ENCODE measurements at places on chromosomes 3 and 15.

DNA sequence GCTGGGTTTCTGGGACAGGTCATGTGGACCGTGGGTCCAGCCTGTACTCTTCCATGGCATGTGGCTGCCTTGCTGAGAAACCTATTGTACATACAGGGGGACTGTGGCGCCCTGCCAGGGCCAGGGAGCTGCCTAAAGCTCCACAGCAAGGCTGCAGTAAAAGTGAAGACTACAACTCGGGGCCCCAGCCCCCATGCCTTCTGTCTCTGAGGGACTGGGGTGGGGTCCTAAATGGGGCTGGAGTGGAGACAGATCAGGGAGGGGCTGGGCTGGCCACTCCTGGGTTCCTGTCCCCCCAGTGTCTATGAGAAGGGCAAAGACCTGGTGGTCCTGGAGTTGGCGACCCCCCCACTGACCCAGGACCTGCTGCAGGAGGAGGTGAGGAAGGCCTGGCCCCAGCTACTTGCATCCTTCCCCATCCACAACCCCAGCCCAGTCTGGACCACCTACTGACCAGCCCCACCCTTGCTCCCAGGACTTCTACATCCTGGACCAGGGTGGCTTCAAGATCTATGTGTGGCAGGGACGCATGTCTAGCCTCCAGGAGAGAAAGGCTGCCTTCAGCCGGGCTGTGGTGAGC lies 7.3 kb downstream of the VILL start:
- DNase-seq: no peak

- no peak for DNase-seq
Measured at GRCh38 chr3:33798113-33798417, 365 bp upstream of the PDCD6IP start.

GRCh38 chr3:31993843-31994242 lies 12.3 kb downstream of the ZNF860 start:
- DNase-seq: no peak

DNA sequence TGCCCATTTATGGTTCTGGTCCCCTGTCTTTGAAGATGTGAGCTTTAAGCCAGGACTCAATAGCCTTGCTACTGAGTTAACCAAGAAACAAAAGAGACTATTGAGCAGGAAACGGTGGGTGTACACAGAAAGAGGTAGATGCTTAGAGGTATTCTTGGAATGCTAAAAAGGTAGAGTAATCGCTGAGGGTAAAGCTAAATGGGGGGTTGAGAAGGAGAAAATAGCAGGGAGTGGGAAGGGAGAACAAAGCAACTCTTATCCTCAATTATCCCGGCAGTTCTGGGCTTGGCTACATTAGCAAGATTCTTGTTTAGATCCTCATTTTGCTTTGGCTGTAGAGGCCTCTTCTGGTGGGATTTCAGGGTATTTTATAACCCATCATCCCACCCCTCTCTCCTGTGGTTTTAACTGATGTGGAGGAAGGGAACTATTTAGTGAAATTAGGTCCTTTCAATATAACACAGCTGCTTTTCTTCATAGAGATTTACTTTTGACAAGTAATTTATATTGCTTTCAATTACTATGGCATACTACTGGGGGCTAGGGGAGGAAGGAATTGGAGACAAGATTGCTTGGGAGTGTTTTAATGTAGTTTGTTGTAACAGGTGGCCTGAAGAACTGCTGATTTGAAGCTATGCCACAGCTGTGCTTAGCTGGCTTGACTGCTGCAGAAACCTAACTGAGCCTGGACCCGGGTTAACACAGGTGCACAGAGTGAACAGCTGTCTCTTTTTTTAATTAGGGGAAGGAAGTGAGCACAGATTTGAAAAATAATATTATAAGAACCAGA lies 234.3 kb upstream of the CCDC54 start:
- DNase-seq: no peak

- DNase-seq: no peak
Measured at GRCh38 chr3:15513810-15514662, 7.5 kb downstream of the COLQ start.

DNA sequence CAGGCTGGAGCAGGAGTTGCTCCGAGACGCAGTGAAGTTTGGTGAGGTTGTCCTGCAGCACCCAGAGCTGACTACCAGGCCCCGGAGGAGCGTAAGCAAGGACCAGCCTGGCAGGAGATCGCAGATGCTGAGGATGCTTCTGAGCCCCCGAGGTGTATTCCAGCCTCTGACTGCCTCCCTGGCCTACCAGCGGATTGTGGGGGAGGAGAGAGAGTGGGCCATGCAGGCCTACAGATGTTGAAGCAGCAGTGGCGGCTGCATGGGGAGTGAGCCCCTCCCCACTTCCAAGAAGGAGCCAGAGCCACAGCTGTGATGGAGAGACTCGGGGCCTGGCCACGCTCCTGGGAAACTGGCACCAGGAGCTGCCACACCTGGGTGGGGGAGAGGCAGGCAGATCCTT lies 302.5 kb upstream of the PROK2 start:
- DNase-seq: no peak

DNA sequence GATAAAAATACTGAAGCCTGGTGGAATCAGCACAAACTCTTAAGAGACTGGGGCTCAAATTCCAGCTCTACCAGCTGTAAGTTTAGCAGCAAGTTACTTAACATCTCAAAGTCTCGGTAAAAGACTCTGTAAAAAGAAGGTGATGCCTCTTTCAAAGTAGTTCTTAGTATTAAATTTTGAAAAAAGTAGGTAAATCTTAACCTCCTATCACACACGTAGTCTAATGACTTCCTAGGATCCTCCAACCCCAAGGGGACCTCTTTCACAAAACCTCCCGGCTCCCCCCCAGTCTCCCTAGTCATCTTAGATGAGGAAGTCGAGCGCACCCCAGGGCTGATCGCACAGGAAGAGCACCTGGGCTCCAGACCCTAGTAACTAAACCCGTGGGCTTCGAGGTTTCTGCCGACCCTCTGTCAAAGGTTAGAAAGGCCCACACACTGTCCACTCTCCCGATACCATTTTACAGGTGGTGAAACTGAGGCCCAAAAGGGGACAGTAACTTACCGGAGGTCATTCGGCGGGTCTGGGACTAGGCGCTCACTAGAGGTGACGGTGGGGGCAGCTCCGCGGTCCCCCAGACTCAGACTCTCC lies 427 bp downstream of the MBD4 start:
- DNase-seq: no peak

DNA sequence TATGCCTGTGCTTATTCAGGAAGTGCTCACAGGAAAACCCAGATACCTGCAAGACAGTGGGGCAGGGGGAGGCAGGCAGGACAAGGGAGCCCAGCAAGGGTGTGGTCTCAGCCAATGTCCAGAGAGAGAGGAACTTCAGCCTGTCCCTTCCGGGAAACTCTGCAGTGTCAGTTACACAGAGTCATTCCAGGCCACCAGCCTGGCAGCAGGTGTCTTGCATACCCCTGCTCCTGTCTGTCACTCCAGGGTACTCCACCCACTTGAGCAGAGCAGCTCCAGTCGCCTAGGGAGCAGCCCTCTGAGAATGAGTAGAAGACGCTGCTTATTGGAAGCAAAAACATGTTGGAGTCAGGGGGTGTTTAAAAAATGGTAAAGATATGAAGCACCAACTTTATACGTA lies 431.2 kb upstream of the RGMA start:
- DNase-seq: no peak

DNA sequence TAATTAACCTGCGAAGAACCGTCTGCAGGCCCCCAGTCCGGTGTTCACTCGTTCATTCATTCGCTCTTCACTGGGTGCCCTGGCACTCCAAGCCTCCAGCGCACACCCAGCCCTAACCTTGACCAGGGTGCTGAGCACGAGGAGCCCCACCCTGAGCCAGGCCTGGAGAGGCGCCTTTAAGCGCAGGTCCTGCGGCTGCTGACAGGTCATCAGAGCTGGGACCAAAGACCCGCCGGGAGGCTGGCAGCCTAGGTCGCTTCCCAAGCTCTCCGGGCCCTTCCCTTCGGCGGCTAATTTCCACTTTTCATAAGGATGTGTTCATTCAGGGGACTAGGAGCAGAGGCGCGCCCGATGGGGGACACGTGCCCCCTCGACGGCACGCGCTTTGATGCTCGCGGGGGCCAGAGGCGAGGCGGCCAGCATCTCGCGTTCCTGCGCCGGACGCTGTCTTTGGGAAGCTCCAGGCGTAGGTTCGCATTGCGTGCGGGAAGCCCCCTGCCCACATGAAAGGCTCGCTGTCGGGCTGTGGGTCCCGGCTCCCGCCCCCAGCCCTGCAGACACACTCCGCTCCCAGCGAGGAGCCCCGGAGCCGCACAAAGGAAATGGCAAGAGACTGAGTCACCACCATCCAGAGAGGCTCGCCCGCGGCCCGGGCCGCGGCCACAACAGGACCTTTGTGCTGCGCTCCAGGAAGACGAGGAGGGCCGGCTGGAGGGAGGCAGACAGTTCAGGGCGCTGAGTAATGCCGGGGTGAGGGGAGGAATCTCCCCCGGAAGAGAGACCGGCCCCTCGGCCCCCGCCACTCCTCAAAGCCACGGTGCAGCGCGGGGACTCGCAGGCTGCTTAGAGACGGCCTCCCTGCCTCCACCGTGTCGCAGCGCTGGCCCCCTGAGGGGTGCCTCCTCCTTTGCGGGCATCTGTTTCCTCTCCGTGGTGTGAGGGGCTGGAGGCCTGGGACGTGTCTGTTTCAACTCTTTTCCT lies 266.4 kb upstream of the HES1 start:
- peak; percentile 68 for DNase-seq

- no peak for DNase-seq
Measured at GRCh38 chr3:195904368-195904767, 4.0 kb downstream of the TNK2 start.

DNA sequence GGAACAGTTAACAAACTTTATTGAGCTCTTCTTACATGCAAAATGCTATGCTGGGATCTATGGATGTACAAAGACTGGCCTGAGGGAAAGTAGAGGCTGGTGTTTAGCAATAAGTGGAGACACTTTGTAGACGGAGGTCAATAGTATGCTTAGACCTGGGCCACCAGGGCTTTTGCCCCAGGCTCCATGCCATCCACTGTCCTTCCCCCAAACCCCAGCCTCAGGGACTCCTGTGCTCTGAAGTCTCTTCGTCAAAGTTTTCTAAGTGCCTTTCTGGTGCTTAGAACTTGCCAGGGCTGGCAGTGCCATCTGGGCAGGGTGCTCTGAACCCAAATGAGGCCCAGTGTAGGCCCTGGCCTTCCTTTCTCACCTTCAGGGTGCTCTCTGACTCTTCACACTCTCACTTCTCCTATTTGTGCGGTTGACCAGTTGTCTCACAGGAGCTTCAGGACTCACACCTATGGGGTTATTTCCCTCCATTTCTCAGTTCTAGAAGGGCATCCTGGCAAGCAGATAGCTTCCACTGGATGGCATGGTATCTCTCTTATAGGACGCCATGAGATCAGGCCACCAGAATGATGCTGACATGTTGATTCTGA lies 21.8 kb upstream of the KCNAB1 start:
- DNase-seq: no peak

DNA sequence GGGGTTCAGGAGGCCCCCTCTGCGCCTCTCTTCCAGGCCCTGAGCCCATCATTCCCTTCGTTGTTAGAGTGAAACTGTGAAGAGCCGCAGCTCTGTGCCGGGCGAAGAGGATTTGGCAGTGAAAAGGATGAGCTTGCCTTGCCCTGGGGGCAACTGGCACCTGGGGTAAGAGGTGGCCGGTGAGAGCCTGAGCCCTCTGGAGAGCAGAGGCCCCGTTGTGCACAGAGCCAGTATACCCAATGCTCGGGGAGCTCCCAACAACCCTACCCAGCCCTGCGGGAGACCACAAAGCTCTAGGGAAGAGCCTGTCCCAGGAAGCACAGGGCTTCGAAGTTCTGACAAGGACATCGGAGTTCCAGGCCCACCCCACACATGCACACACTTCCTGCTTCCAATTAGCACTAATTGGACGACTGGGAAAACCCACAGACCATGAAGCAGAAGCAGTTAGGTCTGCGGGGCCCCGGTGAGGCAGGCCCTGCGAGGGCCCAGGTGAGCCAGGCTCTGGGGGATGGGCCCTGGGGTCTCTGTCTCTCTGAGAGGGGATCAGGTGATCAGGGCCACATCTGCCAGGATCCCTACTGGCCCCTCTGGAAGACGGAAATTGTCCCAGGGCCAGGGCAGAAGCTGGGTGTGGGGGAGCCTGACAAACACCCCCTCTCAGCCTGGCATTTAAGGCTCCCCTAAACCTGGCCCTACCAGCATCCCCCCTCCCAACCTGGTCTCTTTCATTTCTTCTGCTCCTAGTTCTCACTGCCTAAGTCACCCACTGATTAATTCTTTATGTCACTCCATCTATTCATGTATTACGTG lies 27.9 kb upstream of the SFMBT1 start:
- no peak for DNase-seq

GRCh38 chr3:127387119-127387518 lies 99.3 kb upstream of the PRR20G start:
- DNase-seq: no peak

DNA sequence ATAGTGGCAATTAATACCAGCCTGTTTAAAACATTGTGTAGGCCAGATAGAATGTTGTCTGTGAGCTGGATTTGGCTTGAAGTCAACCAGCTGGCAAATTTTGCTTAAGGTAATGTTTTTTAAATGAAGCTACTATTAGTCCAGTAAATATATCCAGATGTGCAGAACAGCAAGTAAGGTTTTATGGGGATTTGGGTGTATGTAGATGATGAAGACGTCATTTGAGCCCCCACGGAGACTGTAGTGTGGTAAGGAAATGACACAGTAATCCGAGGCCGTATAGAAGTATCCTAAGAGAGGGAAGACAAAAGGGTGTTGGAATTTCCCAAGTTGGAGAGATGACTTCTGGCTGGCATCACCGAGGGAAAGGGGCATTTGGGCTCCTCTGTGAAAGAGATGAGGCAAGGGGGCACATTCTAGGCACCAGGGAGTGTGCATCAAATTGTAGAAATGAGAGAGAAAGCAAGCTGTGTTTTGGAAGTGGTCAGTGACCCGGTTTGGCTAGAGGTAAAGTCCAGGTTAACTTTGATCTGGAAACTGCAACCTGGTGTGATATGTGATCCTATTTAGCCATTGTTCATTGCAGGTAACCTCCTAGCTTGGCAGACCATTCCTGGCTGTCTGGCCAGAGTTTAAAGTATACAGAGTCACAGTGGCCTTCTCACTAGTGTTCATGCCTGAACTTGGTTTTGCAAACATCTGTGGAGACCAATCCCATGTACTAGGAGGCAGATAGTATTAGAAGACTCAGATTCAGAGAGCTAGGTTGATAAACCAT lies 104.2 kb downstream of the ITPR1 start:
- DNase-seq: no peak

DNA sequence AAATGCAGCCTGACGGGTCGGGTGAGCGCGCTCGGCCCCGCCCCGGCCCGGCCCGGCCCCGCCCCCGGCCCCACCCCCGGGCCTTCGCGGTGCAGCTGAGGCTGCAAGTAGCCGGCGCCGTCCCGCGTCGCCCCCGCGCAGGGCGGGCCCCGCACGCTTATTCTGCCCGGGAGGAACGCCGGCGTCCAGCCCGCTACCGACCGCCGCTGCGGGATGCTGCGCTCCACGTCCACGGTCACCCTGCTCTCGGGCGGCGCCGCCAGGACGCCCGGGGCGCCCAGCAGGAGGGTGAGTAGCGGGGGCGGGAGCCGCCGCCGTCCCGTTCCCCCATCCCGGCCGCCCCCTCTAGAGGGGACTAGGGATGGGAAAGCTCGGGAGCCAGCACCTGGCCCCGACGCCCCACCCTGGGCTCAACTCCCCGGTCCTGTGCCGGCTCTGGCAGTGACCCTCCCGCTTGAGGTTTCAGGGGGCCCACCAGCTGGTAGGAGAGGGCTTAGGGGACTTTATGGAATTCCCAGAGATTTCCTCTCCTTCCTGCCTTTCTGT lies at the start of gene MYZAP:
TSS of gene MYZAP (plus strand) at position 83 of the 546 bp plus-strand sequence. CDS start at position 214, 131 bp downstream.
- no peak for DNase-seq

GRCh38 chr15:87716422-87716821 lies 540.1 kb downstream of the NTRK3 start:
- DNase-seq: no peak

- DNase-seq: no peak
Measured at GRCh38 chr15:48475600-48476395, 144.6 kb downstream of the DUT start.

- no peak for DNase-seq
Measured at GRCh38 chr3:12484983-12485327, 675 bp downstream of the TSEN2 start.

All from hematopoietic multipotent progenitor cell (in vitro differentiated cells).